ENCODE measurements at places on chromosomes 1 and 21.

DNA sequence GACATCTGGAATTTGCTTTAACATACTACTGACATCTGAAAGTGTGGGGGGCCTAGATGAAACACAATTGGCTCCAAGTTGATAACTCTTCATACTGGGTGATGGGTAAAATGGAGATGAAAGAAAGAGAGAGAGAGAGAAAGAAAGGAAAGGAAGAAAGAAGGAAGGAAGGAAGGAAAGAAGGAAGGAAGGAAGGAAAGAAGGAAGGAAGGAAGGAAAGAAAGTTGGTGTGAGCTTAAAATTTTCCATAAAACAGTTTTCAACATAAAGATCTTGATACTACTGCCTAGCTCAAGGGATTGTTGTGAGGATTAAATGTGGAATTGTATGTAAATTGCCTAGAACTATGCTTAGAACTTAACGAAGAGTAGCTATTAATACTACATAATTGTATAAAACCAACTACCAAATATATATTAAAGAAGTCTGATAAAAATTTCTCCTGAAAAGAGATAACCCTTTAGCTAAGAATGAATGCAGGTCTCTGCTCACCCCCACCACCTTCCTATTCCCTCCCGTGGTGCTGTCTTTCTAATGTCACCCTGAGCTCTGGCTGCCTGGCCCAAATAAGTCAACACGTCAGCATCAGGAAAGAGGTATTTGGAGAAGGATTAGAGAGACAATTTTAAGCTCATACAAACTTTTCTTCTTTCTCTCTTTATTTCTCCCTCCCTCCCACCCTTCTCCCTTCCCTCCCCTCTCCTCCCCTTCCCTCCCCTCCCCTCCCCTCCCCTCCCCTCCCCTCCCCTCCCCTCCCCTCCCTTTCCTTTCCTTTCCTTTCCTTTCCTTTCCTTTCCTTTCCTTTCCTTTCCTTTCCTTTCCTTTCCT lies 89.3 kb upstream of the SGIP1 start:
- no peak for DNase-seq

DNA sequence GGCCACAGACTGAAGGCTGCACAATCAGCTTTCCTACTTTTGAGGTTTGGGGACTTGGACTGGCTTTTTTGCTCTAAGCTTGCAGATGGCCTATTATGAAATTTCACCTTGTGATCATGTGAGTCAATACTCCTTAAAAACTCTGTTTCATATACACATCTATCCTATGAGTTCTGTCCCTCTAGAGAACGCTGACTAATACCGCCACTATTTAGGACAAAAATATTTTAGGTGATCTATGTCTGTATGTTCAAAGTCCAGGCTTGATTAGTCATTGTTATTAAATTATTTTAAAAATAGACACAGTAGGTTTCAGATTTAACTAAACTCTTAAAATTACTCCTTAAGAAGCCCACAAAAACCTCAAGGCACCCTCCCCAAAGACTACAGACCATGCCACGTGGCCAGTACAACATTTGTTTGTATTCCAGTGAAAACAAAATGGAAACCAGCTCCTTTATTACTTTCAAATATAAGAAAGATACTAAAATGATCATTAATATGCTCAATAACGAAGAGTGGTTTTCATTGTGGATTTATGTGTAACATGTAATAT lies 63.1 kb downstream of the TMPRSS15 start:
- DNase-seq, result peak; percentile 1

DNA sequence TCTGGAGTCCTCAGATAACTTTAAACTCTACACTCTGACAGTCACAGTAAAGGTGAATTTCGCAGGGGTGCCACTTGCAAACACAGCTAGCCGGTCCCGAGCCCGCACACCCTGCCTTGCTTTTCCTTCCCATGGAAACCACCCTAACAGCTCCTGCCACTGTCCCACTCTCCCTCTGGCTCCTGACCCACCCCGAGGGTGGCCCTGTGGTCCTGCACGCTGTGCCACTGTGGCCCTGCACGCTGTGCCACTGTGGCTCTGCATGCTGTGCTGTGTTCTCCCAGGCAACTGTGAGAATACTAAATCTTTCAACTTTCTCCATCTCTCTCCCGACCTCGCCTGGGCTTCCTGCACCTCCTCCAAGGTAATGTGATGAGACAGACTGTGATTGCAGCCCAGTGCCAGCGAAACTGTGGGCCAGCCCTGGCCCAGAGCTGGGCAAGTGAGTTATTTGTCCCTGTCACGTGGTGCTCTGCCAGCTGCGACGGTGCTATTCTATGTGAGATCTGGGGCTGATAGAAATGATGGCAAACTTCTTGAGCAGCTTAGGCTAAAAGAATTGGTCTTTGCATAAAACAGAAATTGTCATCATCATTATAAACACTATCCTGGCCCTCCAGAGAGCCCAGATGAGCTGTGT lies 63.4 kb upstream of the TARBP1 start:
- no peak for DNase-seq

DNA sequence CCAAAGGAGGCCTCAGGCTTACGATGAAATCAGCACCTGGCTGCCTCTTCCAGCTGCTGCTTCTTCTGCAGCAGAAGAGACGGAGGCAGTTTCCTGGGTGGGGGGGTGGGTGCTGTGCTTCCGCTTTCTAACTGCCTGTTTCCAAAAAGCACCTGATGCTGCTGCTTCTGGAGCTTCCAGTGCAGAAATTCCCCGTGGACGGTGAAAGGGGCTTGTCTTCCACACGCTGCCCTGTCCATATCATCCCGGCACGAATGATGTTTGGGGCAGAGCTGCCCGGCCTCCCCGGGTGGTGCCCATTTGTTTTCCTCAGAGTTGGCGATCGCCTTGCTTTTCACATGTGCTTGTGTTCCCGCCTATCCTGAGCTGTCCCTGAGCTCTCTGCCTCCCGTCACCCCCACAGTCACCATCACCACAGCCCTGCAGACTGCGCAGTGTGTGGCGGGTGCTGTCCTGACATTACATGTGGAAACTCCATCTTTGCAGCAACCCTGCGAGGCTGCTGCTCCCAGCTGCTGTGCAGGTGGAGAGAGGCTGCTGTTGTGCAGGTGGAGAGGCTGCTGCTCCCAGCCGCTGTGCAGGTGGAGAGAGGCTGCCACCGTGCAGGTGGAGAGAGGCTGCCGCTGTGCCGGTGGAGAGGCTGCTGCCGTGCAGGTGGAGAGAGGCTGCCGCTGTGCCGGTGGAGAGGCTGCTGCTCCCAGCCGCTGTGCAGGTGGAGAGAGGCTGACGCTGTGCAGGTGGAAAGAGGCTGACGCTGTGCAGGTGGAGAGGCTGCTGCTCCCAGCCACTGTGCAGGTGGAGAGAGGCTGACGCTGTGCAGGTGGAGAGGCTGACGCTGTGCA lies 1.8 kb downstream of the TTLL10 start:
- no peak for DNase-seq

GRCh38 chr1:21175324-21175669 lies 1.4 kb downstream of the EIF4G3 start:
- peak; percentile 56 for DNase-seq

DNA sequence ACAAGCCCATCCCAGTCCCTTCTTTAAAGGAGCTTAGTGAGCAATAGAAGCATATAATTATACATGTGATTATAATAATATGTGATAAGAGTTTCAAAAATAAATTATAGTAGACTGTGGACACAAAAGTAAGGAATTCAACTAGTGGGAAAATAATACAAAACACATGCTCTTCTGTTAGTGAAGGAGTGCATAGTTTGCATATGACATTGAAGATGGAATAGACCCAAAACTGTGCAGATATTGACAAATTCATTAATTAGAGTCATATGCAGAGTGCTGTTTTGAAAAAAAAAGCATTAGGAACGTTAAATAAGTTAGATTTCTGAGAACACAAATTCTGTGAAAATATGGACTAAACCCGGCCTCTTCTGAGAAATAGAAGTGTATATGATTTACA lies 278.8 kb downstream of the ASTN1 start:
- DNase-seq, result no peak

DNA sequence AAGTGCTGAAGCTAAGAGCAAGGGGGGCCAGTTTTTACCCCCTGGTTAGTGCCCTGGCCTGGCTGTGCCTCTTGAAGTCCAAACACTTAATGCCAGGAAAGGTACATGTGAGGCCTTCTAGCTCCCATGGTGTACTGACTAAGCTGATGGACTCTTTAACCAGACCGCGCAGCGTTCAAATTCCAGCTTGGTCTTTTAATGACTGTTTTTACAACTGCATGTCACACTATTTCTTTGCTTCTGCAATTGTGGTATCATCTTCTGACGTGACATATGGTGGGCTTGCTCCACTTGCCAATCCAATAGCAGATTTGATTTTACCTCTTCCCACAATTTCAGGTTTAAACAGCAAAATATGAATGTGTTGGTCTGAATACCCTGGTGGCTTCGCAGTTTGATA lies 197.3 kb downstream of the HUNK start:
- no peak for DNase-seq

DNA sequence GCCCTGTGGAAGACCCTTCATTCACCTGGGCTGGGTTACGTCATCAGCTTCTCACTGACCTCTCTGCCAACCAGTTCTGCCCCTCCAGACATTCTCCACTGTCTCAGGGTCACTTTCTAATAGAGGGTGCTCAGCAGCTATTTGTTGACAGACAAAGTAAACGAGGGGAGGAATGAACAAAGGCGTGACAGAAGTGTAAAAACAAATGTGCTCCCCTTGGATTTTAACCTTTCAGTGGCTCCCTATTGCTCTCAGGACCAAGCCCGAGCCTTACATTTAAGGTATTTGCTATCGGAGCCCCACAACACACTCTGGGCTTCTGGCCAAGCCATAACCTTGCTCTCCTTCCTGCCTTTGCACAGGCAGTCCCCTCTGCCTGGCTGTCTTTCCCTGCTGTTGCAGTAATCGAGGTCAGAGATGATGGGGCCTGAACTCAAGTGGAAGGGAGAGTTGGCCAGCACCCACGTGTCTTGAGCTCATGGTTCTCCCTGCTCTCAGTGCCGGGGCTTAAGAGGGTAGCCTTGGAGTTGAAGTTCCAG lies 9.3 kb upstream of the MARCKSL1 start:
- peak; percentile 87 for DNase-seq

DNA sequence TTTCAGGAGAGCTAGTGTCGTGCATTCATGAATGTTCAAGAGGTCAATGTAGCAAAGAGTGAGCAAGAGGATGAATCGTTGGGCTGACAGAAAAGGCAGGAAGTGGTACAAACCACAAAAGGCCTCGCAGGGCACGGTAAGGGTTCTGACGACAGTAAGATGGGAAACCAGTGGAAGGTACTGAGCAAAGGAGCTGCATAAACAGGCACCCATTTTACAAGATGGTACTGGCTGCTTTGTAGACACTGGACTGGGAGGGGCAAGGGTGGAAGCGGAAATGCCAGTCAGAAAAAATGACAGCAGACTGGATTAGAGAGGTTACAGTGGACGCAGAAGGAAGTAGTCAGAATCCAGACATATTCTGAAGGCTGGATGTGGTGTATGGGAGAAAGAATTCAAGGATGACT lies 123.5 kb downstream of the PTPN14 start:
- DNase-seq, result peak; percentile 98

DNA sequence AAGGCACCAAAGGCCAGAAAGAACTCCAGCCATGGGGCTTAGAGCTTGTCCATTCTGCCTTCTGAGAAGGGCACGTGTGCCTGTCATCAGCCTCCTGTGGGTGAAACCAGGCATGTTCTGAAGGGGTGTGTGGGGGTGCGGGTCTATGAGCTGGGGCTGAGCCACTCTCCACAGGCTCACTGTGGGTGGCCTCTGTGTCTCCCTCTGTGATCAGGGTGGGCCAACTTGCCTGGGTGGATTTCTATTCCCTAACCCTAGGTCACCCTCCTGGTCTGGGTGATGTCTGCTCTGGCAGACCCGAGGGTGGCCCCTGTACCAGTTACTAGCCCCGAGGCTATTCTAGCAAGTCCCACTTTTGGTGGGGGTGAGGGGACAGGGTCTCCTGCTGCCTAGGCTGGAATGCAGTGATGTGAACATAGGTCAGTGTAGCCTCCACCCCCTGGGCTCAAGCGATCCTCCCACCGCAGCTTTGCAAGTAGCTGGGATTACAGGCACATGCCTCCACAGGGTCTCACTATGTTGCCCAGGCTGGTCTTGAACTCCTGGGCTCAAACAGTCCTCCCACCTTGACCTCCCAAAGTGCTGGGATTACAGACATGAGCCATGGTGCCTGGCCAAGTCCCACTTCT lies 94.4 kb downstream of the TRIM11 start:
- no peak for DNase-seq

DNA sequence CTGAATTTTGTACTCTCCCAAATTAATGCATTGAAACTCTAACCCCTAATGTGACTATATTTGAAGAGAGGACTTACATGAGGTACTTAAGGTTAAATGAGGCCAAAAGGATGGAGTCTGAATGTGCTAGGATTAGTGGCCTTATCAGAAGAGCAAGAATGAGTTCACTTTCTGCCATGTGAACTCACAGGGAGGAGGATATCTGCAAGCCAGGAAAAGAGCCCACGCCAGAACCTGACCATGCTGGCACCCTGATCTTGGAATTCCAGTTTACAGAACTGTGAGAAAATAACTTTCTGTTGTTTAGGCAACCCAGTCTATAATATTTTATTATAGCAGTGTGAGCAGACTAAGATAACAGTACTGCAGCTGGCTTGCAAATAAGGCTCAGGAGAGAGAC lies 12.2 kb upstream of the FASLG start:
- DNase-seq, result peak; percentile 86

GRCh38 chr1:44776730-44777068 lies 1.4 kb downstream of the RPS8 start:
- no peak for DNase-seq

GRCh38 chr1:216935901-216936300 lies 212.7 kb upstream of the ESRRG start:
- no peak for DNase-seq

GRCh38 chr1:204826970-204827369 lies 43.7 kb upstream of the NFASC start:
- DNase-seq, result no peak

DNA sequence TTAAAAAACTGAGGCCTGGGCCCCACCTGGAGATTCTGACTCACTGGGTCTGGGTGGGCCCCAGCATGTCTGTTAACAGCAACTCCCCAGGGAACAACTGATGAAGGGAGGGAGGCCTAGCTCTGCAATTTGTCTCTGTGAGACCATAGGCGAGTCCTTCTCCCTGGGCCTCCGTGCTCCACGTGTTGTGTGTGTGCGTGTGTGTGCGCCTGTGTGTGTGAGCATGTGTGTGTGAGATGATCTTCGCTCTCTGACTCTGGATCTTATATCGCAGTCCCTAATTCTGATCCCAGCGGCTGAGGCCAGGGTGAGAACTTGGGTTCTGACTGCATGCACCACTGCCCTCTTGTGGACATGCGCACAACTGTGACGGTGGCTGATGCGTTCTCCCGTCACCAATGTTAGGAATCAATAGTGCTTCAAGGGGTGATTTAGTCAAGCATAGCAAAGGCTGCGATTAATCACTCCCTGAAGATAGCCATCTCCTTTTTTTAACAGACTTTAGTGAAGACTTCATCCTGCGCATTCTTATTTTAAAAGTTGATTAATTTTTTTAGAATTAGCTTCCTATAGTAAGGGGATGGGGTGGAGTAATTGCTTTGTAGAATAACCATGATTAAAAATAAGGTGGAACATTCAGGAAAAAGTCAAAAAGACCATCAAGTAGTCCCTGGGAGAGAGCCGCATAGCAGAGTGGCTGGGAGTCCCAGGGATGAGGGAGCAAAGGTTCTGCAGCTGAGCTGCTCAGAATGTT lies 62.4 kb upstream of the USP24 start:
- peak; percentile 62 for DNase-seq
